ENCODE measurements at places on chromosomes 1 and 21.
A peak's percentile ranks its signal among the peaks of the same experiment; 100 is the strongest.

DNA sequence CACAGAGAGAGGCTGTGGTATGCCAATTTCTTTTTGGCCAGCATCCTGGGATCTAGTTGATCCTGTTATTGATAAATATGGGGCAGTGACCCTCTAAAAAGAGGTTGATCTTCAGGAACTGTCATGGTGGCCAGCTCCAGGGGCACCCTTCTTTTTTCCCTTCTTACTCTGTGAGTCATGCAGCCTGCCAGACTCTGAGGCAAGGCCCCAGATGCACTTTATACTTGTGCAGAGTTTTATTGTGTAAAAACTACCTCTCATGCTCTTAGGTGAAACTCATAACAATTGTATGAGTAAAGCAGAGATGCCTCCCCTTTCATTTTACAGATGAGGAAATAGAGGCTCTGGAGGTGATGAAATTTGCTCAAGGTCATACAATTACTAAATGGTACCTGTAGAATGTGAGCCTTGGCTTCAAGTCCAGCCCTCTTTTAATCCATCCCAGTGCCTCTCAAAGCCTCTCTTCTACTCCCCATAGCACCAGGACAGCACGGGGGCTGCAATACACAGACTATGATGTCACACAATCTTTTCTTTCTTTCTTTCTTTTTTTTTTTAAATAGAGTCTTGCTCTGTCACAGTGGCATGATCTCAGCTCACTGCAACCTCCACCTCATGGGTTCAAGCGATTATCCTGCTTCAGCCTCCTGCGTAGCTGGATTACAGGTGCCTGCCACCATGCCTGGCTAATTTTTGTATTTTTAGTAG is 387.8 kb downstream of the KCNH1 start:
- DNase-seq, result no peak

DNA sequence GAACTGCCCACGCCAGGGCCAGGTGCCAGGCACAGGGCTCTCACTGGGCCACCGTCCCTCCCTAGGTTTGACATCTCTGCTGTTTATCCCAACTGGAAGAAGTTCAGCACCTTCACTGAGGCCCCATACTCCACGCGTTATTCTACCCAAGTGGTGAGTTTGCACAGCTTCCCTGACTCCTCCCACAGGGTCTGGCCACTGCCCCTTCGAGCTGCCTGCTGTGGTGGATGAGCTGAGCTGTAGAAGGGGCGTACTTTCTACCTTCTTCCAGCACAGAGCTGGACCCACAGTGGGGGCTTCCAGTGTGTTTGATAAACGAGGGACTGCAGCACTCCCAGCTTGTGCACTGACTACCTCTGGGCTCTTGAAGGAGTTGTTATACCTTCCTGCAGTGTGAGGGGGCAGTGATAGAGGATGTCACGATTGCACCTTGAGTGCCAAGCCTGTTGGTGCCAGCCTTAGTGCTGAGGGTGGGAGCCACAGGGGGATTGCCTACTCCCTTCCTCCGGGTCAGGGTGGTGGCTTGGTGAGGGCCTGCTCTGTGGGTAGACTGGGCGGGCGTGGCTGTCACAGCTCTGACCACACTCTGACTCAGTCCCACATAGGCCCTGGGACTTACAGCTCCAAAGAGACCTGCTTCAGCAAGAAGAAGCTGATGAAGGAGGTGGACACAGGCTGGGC is 5.9 kb upstream of the TTC22 start:
- no peak for DNase-seq

DNA sequence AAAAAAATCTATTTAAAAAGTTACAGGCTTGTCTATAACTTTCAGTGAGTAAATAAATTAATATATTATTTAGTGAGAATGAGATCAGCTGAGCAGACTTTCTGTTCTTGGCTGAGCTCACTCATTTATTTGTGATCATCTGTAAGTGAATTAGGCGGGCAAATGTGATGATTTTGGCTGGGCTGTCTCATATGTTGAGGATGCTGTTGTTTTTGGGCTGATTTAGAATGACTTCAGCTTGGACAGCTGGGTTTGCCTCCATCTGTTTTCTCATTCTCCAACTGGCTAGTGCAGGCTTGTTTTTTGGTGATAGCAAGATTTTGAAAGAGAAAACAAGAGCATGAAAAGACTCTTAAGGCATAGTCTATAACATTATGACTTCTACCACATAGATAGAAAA is 475.8 kb upstream of the OLFM3 start:
- no peak for DNase-seq

DNA sequence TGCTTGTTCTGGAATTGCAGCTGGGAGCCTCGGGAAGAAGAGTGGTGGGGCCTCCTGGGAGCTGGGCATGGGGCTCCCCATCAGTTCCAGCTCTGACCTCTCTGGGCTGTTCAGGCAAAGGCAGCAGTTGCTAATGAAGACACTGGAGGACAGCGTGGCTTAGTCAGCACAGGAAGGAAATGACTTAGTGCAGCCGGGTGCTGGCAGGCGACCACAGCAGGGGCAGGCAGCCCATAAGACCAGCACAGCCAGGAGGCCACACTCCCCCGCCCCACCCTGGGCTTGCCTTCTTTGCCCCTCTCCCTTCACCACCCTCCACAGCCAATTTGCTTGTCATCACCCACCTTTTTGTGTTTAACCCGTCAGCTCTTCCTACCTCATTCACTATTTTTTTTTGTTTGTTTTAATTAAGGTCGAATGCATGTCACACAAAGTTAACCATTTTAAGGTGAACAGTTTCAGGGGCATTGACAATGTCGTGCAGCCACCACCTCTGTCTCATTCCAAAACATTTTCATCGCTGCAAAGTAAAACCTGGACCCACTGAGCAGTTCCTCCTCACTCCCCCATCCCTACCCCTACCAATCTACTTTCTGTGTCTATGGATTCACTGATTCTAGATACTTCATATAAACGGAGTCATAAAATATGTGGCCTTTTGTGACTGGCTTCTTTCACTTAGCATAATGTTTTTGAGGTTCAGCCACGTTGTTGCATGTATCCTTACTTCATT is 10.9 kb downstream of the OLIG2 start:
- DNase-seq, result peak; percentile 65

- DNase-seq, result no peak
These were observed 48.9 kb downstream of the PRKCZ start for GRCh38 chr1:2098839-2099785.

DNA sequence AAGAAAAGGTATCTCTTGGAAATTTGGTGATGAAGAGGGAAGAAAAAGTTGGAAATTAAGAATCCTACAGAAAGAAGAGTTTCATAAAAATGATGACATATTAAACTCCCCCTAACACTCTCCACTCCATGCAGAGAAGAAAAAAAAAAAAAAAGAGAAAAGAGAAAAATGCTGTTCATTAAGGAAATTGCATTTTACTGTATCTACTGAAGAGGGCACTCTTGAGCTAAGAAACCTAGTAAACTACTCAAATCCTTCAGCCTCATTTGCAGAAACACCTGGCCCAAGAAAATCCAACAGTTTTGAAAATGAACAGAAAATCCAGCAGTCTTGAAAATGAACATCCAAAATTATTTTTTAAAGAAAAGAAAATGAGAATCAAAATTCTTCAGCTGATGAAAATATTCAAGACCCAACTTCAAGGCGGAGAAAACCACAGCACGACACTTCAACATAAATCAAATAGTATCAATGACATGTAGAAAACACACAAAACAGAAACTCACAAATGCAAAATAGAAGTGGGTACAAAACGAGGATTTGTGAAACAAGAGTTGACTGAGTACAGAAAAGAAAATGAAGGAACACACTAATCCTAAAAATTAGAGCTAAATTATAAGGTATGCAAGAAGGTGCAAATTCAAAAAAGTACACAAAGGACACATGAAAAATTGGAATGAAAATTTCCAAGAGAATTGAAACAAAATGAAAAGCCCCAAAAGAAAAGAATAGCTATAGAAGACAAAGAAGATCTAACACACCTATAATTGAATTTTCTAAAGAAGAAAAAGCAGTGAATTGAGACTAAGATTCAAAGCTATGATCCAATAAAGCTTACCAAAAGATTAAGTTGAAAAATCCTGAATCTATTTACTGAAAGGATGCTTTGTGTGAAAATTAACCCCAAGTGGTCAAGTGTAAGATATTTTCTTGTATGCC is 73.2 kb upstream of the DNAJC6 start:
- peak; percentile 74 for DNase-seq

DNA sequence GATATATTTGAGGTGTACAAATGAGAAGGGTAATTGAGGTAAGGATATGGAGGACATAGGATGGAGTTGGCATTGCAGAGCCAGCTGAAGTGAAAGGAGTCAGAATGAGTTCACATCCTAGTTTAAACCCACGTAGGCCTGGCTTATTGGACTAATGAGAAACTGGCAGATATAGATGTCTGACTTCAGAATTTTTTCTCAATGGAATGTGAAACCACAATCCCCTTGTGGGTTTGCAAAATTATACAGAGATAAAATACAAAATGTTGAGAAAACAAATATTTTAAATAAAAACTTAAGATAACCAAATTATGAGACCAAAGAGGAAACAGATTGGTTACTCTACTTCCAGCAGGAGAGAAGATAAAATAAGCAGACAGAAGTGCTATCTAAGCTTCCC is 277.4 kb upstream of the LRRC7 start:
- peak; percentile 35 for DNase-seq

GRCh38 chr1:170356585-170356984 is 175.4 kb upstream of the GORAB start:
- DNase-seq, result no peak

DNA sequence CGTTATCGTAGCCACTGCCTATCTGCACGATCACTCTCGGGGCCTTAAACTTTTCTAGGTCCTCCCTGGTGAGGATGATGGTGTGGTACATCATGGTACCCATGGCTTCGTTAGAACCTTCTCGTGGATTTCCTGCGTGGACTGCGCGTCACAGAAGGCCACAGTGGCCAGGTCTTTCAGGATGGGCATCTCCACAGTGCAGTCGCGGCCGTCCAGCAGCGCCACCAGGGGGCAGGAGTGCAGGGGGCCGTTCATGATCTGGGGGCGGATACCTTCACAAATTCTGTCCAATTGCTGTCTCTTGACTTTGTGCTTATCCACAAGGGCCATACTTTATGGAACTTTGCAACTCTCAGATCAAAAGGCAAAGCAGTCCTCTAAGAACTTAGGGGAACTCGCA is 69.6 kb downstream of the WLS start:
- DNase-seq, result no peak

- DNase-seq, result no peak
These were observed 33.5 kb downstream of the RXRG start for GRCh38 chr1:165411396-165411795.

GRCh38 chr1:45573231-45573804 is 10.5 kb upstream of the NASP start:
- peak; percentile 28 for DNase-seq

DNA sequence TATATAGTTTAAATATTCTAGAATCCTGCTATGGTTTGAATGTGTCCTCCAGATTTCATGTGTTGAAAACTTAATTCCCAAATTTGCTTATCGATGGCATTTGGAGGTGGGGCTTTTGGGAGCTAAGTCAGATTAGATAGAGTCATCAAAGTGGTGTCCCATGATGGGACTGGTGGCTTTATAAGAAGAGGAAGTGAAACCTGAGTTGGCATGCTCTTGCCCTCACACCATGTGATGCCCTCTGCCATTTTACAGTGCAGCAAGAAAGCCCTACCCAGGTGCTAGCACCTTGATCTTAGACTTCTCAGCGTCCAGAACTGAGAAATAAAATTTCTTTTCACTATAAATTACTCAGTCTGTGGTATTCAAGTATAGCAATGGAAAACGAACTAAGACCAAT is 111.3 kb downstream of the TGFB2 start:
- DNase-seq, result no peak

DNA sequence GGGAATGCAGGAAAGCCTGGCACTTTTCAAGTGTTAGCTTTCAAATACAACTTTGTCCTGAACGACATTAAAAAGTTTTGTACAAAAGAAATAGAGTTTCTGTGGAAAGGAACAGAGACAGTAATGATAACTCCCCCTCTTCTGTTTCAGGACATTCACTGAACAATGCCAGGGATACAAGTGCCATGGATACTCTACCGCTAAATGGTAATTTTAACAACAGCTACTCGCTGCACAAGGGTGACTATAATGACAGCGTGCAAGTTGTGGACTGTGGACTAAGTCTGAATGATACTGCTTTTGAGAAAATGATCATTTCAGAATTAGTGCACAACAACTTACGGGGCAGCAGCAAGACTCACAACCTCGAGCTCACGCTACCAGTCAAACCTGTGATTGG is 189.5 kb downstream of the ADGRL2 start:
- DNase-seq, result no peak

- no peak for DNase-seq
These were observed 14.3 kb upstream of the CD34 start for GRCh38 chr1:207925210-207925609.

DNA sequence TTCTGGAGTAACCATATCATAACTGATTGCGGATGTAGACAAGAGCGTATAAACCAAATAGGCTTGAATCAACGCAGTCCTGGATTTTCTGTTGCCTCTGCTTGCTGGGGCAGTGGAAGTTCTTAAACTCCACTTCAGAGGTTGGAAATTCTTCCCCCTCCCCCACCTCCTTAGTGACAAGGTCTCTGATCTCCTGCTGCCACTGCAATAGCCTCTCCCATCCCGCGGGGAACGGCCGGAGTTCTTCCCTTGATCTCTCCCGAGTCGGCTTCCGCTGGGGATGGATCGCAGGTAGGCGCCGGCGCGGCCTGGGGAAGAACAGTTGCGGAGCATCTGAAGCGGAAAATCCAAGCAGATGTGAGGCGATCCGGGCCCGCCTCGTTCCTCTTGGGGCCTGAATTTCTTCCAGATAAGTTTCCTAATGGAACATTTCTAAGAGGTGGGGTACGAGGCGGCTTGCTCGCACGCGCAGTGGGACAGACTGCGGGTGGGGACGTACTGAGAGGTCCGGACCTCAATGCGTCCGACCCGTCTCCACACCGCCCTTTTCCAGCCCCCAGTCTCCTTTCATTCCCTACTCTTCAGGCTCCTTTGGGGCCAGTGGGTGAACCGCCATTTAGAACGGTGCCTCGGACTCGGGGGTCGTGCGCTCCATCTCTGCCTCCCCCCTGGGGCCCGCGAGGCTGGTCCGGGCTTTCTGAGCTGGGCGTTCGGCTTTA is 3.1 kb upstream of the SIM2 start:
- no peak for DNase-seq

- DNase-seq, result no peak
These were observed 7.0 kb downstream of the ENSA start for GRCh38 chr1:150622303-150622975.

DNA sequence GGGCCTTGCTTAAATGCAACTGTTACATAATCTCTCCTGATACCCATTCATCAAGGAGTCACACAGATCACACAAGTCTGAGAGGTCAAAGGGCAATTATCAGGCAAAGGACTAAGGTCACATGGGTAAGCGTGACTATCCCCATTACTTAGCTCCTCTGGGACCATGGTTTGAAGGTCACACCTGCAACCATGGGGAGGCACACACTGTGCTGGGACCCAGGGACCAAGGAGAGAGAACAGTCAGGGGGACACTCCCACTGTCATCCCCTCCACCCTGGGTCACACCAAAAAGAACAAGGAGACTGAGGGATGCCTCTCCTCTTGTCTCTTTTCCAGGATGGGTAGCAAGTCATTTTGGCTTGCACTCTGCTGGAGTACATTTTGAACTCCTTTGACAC is 30.9 kb upstream of the CTBS start:
- no peak for DNase-seq

GRCh38 chr1:179857009-179857408 is 20.6 kb downstream of the TOR1AIP2 start:
- no peak for DNase-seq

GRCh38 chr1:159092036-159092760 is 15.6 kb upstream of the AIM2 start:
- peak; percentile 90 for DNase-seq

- no peak for DNase-seq
These were observed 116.8 kb downstream of the VPS13D start for GRCh38 chr1:12346483-12347151.

- no peak for DNase-seq
These were observed 27.6 kb downstream of the IL10RB start for GRCh38 chr21:33293811-33294216.

Measured in cardiac fibroblast (primary cell).